Spleen (tissue), 13 donors: ENCODE measurements at places on chromosomes 1 and 21.

- DNase-seq, result no peak
Observed at GRCh38 chr21:34923202-34923601, 125.9 kb downstream of the RUNX1 start.

- DNase-seq, result no peak
Observed at GRCh38 chr1:119764220-119764619, 4.5 kb downstream of the HMGCS2 start.

- DNase-seq, result no peak
Observed at GRCh38 chr1:150152182-150152536, 2.4 kb downstream of the PLEKHO1 start.

- DNase-seq, result no peak
Observed at GRCh38 chr1:87615901-87616300, 287.2 kb downstream of the LMO4 start.

- no peak for DNase-seq
Observed at GRCh38 chr1:147287133-147287865, 44.8 kb downstream of the CHD1L start.

DNA sequence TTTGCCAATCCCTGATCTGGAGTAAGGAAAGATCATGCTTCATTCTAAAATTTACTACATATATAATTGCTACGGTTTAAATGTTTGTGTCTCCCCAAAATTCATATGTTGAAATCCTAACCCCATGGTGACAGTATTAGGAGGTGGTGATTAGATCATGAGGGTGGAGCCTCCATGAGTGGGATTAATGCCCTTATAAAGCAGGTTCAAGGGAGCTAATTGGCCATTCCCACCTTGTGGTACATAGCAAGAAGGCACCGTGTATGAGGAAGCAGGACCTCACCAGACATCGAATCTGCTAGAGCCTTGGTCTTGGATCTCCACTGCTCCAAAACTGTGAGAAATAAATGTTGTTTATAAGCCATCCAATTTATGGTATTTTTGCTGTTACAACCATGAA lies 55.5 kb downstream of the GADD45A start:
- no peak for DNase-seq

DNA sequence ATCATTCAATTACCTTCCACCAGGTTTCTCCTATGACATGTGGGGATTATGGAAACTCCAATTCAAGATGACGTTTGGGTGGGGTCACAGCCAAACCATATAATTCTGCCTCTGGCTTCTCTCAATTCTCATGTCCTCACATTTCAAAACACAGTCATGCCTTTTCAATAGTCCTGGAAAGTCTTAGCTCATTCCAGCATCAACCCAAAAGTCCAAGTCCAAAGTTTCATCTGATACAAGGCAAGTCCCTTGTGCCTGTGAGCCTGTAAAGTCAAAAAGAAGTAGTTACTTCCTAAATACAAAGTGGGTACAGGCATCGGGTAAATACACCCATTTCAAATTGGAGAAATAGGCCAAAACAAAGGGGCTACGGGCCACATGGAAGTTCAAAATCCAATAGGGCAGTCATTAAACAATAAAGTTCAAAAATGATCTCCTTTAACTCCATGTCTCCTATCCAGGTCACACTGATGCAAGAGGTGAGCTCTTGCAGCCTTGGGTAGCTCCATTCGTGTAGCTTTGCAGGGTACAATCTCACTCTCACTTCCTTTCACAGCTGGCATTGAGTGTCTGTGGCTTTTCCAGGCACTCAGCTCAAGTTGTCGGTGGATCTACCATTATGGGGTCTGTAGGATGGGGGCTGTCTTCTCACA lies 112.9 kb downstream of the FCRL5 start:
- DNase-seq, result no peak

GRCh38 chr1:180156631-180157091 lies 2.0 kb downstream of the QSOX1 start:
- DNase-seq, result no peak

- no peak for DNase-seq
Observed at GRCh38 chr1:63866084-63866483, 92.3 kb downstream of the ROR1 start.

DNA sequence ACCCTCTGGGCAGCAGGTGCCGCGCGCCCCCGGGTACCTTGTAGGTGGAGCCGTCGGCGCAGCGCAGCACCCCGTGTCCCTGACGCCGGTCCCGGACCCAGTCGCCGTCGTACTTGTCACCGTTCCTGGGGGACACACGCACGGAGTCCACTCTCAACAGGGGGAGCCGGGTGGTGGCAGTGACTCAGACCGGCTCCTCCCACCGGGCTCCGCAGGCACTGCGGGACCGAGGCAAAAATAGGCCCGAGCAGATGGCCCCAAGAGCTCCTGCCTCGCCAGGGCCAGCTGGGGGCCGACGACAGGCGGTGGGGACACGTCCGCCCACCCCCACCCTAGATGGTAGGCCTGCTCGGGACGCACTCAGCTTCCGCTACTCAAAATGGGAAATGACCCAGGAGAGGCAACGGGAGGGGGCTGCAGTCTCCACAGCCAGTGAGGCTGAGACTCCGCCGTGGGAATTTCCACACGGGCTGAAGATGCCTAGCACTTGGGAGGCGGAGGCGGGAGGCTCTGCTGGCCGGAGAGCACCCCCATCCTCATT lies 6.3 kb downstream of the MORN1 start:
- peak; percentile 77 for DNase-seq

GRCh38 chr1:24966724-24967346 lies 36.8 kb upstream of the RUNX3 start:
- peak; percentile 66 for DNase-seq

DNA sequence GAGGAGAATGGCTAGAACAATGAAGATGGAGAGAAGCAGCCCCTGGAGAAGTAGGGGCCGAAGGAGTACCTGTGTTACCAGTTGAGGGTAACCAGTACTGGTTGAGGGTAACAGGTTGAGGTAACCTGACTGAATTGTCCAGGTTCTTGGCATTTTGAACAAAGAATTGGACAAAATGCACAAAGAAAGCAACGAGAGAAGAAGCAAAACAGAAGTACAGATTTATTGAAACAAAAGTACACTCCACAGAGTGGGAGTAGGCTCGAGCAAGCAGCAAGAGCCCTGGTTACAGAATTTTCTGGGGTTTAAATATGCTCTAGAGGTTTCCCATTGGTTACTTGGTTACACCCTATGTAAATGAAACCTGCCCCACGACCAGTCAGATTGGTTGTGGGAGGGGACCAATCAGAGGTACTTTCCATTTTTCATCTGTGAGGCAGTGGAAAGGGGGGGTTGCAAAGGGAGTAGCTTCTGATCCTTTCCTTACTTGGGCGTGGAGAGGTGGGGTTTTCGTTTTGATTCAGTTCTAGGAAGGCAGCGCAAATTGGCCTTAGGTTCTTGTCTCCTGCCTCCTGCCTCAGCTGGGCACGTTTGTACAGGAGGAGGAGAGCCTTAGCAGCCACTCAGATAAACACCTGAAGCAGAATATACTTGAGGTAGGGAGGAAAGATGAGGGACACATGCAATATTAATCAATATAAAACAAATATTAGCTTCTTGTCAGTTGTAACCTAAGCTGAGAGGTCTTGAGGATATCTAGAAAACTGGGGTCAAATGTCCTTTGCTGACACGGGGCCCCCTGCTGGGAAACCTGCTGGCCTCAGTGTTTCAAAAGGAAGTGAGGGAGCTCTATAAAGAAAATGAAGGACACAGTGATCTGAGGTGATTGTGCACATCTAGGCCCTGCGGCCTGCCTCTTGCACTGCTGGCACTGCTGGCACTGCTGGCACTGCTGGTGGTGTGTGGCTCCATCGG lies 14.3 kb upstream of the LSM10 start:
- no peak for DNase-seq

- peak; percentile 85 for DNase-seq
Observed at GRCh38 chr1:11842154-11843041, 5.2 kb downstream of the NPPA start.

DNA sequence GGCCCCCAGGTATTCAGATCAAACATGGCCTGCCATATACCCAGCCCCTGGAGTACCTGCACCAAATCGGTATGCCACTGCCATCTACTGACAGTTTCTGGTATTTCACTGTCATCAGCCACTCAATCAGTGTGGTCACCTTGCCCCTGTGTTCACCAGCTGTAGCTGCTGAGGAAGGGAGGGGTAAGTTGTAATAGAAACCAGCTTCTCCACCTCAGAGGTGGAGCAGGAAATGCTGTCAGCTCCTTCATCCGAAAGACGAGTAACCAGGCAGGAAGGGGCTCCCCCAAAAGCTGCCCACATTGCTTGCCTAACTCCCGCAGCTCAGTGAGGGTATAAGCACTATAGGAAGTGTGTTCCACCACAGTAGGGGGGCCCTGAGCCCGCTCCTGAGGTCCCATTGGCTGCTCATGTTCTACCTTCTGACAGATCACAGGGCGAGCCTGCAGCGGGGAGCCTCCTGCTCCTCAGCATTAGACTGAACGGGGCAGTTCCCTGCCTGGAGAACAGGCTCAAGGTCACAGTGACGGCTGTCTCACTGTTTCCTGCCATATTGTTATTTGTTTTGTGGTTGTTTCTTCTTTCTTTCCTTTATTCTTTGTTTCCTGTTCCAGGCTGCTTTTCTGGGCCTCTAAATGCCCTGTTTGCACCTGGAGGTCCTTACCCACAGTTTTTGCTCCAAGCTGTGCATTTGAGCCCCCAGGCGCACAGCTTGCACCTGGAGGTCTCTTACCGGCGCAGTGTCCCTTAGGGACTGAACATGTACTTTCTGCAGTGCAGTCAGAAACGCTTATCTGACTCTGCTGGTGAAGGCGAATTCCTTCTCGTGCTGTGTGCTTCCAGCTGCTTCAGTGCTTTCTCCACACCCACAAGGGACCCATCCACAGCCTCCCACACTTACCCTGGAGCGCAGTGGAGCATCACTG lies 1638.3 kb downstream of the MRPL39 start:
- DNase-seq, result peak; percentile 88

GRCh38 chr1:217718873-217719272 lies 87.7 kb downstream of the SPATA17 start:
- no peak for DNase-seq

DNA sequence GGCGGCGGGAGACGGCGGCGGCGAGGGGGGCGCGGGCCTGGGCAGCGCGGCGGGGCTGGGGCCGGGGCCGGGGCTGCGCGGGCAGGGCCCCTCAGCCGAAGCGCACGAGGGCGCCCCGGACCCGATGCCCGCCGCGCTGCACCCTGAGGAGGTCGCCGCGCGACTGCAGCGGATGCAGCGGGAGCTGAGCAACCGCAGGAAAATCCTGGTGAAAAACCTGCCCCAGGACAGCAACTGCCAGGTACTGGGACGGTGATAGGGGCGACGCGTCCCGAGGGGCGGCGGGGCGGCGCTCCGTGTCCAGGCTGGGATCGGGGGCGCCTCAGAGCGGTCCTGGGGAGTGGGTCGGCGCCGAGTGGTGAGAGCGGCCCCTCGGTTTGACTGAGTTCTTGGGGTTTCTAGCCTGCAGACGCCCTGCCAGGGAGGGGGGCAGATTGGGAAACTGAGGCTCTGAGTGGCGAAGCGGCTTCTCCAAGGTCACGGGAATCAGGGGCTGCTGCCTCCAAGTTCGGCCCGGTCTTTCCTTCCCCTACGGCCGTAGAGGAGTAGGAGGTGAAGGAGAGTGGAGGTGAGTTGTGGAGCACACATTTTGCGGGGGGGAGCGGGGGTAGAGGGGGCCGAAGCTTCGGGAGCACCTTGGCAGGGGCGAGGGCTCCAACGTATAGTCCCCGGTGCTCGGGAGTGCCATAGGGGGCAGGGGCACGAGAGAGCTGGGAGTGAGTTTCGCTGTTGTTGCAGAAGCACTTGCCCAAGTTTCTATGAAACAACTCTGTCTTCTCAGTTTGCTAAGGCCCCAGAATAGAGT lies 508 bp downstream of the RAVER2 start:
- peak; percentile 80 for DNase-seq
